ENCODE measurements at places on chromosomes 5 and 9.

DNA sequence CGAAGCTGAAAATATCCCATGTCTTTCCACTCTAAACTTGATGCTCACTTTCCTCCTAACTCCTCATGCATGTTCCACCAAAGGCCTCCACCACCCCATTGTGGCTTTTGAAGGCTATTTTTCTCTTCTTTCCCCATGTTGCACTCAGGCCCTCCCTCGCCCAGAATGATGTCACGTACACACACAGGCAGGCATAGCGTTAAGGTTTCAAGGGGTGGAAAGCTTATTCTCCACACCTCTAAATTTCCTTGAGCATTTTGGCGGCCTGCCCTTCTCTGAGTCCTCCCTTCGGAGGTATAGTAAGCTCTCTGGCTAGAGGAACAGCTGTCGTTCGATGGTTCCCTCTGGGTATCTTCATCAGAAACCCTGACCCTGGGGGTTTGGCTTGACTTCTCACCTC lies 673.5 kb downstream of the ACTL7B start:
- DNase-seq, result no peak

- no peak for DNase-seq
Observed at GRCh38 chr9:129899620-129900019, 64.4 kb downstream of the USP20 start.

DNA sequence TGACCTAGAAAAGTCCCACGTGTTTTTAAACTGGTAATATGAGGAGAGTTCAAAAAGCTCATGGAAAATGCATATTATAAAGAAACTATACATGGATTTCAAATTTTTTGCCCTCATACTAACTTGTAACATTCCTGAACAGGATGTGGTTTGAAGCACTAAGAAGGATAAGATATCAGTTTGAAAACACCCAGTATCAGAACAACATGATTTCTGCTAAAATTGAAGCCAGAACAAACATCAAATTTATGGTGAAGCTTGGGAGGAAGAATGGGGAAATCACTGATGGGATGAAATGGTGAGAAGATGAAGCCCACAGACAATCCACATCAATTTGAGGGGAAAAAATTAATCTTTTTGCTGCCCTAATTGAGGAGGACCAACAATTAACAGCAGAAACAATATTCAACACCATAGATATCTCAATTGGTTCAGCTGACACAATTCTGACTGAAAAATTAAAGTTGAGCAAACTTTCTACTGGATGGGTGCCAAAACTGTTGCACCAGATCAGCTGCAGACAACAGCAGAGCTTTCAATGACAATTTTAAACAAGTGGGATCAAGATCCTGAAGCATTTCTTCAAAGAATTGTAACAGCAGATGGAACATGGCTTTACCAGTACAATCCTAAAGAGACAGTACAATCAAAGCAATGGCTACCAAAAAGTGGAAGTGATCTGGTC lies 113.2 kb upstream of the SNX2 start:
- DNase-seq, result no peak

DNA sequence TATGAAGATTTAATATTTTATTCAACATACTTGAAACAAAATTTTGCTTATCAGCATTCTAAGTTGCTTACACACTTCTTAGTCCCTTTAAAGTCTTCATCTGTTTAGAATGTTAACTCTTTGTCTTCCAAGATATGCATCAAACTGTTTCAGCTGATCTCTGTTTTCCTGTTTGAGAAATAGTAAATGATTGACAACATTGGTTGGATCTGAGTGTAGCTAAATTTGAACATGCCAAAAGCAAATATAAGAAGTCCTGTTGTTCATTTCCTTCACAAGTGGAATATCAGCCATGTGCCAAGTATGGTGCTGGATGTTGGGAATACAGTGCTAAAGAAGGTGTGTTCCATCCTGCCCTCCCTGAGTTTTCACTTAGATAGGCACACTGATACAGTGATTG lies 430.4 kb downstream of the EBF1 start:
- no peak for DNase-seq

- DNase-seq, result no peak
Observed at GRCh38 chr5:60295423-60295822, 401.9 kb upstream of the PDE4D start.

- DNase-seq, result no peak
Observed at GRCh38 chr9:129449066-129449465, 171.8 kb downstream of the C9orf50 start.

GRCh38 chr5:173434270-173434669 lies 106.1 kb upstream of the STC2 start:
- DNase-seq, result no peak

DNA sequence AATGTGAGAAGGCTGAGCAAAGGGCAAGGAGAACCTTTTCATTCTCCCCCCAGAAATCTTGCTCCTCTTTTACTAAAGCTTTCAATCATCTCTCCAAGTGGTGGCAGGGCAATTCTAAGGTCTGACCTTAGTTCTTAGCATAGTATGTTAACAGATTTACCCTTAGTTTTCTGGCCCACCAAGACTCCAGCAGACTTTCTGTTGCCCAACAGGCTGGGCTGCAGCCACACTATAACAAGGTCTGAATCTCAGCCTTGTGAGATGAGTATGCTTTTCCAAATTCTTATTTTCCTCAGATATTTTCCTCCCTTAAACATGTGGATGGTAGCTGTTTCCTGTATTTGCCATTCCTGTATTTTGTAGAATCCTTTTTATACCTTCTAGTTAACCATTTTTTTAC lies 69.5 kb downstream of the NIPBL start:
- DNase-seq, result no peak

- no peak for DNase-seq
Observed at GRCh38 chr5:176574297-176574591, 25.1 kb downstream of the CDHR2 start.

DNA sequence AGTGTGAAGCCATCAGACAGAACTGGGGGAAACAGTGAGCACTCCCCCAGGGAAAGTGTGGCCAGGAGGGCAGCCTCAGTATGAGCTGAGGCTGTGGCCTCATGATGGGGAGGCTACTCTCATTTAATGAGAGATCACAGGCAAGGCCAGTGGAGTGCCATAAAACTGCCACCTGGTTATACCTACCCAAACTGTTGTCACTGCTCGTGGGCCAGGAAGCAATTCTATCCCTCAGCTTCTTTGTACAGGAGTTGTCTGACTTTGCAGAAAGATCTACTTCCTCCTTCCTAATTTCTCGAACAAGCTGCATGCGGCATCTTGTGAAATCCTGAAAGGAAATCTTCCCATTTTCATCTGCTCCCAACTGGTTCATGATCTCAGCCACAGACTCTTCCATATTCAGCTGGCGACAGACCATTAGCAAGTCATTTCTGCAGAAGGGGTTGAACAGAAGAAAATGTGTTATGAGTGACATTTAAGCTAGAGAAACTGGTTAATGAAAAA lies 50.0 kb downstream of the TSSK1B start:
- DNase-seq, result no peak

DNA sequence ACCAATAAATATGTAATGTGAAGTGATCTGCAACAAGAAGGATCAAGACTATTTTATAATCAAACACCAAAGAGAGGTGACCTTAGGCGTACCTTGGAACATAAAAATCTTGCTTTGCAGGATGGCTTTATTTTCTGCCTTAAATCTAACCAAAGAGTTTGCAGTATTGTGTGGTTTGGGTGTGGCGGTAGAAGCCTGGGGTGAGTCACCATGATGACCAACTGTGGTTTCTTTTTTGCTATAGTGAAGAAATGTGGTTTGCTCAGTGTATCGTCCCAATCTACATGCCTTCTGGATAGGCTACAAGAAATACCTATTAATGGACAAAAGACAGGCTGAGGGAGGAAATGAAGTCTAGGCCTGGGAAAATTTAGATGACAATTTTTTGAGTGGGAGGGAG lies 5.1 kb upstream of the CAST start:
- DNase-seq, result no peak

GRCh38 chr9:110197330-110198187 lies 10.4 kb downstream of the C9orf152 start:
- no peak for DNase-seq

DNA sequence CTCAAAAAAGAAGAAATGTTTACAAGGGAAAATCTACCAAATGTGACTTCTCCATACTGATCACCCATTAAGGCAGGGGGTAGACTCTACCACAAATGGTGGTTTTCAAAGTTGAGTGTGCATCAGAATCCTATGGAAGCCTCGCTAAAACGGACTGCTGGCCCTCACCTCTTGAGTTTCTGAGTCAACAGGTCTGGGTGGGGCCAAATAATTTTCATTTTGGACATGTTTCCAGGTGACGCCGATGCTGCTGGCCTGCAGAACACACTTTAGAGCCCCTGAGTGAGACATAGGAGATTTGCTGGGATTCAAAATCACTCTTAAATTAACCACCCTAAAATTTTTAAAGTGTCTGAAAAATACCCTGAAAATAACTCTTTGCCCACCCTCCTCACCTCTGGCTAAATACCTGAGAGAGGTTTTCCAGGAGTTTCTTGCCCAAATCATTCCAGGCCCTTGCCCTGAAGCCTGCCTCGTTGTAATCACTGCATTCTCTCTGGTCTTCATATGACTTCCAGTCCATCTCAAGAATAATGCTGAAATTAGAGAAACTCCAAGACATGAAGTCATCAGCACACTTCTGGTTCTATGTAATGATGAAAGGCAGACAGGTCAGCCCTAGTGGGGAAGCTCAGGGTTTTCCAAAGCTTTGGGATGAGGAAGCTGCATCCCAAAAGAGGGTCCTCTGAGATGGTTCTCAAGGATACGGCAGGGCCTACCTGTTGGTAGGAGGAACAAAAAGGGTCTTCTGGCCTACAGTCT lies 18.2 kb downstream of the C9orf152 start:
- DNase-seq, result no peak

DNA sequence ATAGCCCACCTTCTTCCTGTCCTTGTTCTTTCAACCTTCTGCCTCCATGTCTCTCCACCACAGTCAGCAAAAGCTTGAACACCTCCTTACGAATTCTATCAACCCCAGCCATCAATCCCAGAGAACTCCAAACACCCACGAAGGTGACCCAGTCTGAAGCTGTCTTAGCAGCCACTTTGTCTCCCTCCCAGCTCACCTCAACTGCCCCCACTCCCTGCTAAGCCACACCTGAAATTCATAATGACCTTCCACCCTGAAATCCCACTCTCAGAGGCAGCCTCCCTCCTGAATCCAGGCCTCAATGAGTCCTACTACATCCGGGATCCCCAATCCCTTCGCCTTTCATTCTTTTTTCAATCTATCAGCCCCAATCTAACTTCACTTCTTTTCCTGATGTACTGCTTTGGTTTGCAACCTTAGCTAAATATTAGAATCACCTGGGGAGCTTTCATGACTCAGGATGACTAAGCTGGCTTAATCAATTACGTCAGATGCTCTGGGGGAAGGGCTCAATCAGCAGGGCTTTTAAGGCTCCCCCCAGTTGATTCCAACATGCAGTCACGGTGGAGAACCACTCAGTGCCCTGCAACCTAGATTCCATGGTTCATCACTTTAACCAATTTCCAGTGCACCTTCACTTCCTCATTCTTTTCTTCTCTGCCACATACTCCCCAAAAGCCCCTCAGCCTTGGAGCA lies 32.2 kb downstream of the BHMT start:
- no peak for DNase-seq

- no peak for DNase-seq
Observed at GRCh38 chr9:14323083-14323971, 9.4 kb upstream of the NFIB start.

GRCh38 chr9:31272456-31273295 lies 1111.8 kb upstream of the ACO1 start:
- no peak for DNase-seq

DNA sequence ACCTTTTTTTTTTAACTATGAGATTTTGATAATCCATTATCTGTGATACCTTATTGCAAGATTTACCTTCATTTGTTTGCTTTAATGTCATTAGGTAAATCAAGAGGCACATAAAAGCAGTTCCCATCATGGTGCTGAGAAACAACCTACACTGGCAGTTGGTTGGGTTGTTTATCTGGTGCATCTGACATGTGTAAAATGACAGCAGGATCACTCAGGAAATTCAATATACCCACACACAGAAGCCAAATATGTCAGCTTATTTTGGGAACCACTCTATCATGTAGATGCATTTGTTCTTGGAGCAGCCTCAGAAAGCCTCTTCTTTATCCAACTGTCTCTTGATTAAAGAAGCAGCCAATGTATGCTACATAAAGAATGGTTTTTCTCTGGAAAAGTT lies 7.8 kb upstream of the CCDC192 start:
- DNase-seq, result no peak

DNA sequence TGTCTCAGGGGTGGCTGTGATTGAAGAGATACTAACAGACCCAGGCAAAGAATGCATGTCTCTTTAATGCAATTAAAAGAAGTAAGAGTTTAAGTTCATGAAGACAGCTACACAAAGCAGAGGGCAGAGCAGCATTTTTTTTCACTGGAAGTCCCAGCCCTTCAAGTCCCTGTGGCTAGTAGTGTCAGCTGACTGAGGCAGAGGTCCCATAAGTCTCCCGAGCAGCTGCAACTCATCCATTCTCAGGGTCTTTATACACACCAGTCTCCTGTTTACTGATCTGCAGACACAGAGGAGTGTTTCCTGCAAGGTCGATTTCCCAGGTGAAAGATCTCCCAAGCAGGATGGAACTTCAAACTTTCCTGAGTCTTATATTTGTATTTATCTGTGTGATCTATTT lies 169.4 kb upstream of the GLRA1 start:
- no peak for DNase-seq

GRCh38 chr5:164581889-164582288 lies 1076.5 kb downstream of the MAT2B start:
- DNase-seq, result no peak

- DNase-seq, result no peak
Observed at GRCh38 chr5:115849258-115849798, 7.6 kb downstream of the AP3S1 start.

DNA sequence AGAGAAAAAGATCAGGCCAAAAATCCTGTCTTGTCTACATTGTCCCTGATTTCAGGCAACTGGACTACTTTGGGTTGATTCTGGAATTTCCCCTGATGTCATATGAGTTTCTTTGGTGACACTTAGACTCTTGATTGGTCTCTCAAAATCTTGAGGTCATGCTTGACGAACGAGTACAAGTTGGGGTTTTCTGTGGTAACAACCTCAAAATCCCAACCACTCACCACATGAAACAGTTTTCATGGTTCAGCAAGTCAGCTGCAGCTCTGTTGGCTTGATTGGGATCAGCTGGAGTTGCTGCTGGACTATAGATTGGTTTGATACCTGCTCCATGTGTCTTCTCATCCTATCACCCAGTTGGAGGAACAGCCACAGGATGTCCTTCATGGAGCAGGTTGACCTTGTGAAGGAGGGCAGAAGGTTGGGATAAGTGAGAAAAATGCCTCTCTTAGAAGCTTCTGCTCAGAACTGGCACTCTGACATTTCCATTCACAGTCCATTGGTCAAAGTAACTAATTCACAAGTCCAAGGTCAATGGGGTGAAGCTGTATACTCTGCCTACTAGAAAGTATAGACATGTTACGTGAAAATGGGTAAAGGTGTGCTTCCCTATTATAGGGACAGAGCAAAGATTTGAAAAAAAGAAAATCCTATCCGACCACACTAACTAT lies 284.5 kb downstream of the SH3GL2 start:
- no peak for DNase-seq

GRCh38 chr5:12413585-12413984 lies 509.3 kb upstream of the CTNND2 start:
- no peak for DNase-seq

- DNase-seq, result no peak
Observed at GRCh38 chr5:89216606-89217005, 333.6 kb upstream of the MEF2C start.

GRCh38 chr5:176436656-176437055 lies 11.5 kb upstream of the FAF2 start:
- no peak for DNase-seq

- no peak for DNase-seq
Observed at GRCh38 chr5:17317473-17317872, 100.0 kb downstream of the BASP1 start.

- no peak for DNase-seq
Observed at GRCh38 chr5:149584121-149584520, 2.8 kb downstream of the ARHGEF37 start.
